Forelimb muscle (tissue), 1 donor: ENCODE measurements at places on chromosomes 5 and 9. TPM values are rescaled to one million over a fixed set of nuclear protein-coding genes. Genes with fewer than 3 reads are reported as not detected.

DNA sequence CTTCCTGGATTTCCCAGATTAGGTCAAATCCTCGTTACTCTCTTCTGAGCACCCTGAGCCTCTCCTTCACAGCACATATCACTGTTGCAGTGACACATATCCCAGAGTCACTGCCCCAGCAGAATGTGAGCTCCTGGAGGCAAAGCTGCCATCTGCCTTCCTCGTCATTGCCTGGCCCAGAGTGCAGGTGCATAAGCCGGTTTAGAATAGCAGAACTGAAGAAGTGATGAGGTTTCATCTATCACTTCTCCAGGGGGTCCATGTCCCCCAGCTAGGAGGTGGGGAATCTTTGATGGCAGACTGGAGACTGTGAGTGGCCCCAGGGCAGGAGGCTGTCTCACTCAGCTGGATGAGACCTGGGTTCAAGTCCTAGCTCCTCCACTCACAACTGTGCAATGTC is 25.8 kb downstream of the NIPAL4 start:
- DNase-seq: no peak

GRCh38 chr5:131367219-131367860 is 103.5 kb downstream of the CDC42SE2 start:
- no peak for DNase-seq

DNA sequence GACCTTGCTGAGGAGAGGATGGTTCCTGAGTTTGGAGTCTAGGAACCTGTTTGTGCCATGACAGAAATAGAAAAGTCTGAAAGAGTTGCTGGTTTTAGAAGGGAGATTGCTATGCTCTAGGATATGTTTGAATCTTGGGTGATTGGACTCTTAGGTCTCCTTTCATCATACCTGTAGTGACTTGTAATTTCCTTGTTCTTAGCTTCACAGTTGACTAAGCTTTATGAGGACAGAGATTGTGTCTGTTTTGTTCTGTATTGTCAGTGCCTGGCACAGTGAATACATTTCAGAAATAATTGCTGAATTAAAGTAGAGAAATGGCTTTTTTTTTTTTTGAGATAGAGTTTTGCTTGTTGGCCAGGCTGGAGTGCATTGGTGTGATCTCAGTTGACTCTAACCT is 31.5 kb downstream of the GAPVD1 start:
- no peak for DNase-seq

GRCh38 chr9:91056486-91056885 is 254.9 kb downstream of the SYK start:
- DNase-seq: no peak

DNA sequence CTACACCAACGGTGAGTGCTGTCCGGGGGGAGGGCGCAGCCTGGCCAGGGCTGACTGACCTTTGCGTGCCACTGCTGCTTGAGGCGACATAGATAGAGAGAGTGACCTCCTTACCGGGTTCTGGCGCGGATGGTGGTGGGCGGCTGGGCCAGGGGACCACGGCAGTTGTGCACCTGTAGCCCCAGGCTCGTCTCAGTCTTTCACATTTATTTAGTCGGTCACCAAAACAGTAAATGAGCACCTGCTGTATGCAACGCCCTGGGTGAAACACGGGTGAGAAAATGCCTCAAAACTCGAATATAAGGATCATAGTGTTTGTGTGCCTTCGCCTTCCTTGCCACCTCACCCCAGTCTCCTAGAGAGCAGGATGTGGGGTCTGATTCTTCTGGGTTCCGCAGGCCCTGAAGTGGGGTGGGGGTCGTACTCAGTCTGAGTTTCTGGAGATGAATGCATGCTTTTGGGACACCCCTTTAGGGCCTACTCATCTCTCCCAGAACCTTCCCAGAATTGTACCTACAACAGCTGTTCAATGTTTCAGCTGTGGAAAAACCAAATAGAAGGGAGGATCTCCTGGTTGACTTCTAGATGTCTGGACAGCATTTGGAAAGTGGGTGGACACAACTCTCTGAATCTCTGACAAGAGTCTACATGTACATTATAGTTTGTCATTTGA is 714 bp downstream of the SEC24A start:
- no peak for DNase-seq

- DNase-seq: no peak
These were observed 239.0 kb downstream of the FANCC start for GRCh38 chr9:95078511-95078910.

- no peak for DNase-seq
These were observed 818.2 kb downstream of the TLR4 start for GRCh38 chr9:118522093-118523028.

- no peak for DNase-seq
These were observed 618 bp downstream of the TNPO1 start for GRCh38 chr5:72817076-72817481.

- DNase-seq: no peak
These were observed 340.8 kb downstream of the HCN1 start for GRCh38 chr5:45355189-45355992.

ORM1 gene
- polyA plus RNA-seq: 0.58 TPM

TESK1 gene
- polyA plus RNA-seq: 42.2 TPM

SOX30 gene
- polyA plus RNA-seq: 0.42 TPM

CCL28 gene
- polyA plus RNA-seq: 0.14 TPM

OR1J2 gene
- polyA plus RNA-seq: not detected

BHMT2 gene
- 3.0 TPM for polyA plus RNA-seq
